Right ventricle myocardium superior (tissue), 1 donor: ENCODE measurements at places on chromosomes 6 and 20. TPM values are rescaled to one million over a fixed set of nuclear protein-coding genes. Genes with fewer than 3 reads are reported as not detected.

CLPSL2 gene
- not detected for total RNA-seq

LY6G5C gene
- 1.3 TPM for total RNA-seq

- peak; percentile 89 for DNase-seq
Observed at GRCh38 chr20:58850693-58851174, at the start of gene GNAS-AS1. Gene GNAS-AS1, minus strand, starts transcription at chr20:58850902.

DNA sequence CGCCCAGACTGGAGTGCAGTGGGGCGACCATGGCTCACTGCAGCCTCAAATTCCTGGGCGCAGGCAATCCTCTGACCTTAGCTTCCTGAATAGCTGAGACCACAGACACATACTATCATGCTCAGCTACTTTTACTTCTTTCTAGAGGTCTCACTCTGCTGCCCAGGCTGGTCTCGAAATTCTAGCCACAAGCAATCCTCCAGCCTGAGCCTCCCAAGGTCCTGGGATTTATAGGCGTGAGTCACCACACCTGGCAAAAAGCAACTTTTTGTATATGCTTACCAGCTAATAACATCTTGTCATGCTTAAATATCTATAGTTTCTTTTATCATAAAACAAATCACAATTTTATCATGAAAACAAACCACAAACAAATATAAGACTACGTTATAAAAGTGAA is 23.0 kb downstream of the RNASET2 start:
- DNase-seq = no peak

DNA sequence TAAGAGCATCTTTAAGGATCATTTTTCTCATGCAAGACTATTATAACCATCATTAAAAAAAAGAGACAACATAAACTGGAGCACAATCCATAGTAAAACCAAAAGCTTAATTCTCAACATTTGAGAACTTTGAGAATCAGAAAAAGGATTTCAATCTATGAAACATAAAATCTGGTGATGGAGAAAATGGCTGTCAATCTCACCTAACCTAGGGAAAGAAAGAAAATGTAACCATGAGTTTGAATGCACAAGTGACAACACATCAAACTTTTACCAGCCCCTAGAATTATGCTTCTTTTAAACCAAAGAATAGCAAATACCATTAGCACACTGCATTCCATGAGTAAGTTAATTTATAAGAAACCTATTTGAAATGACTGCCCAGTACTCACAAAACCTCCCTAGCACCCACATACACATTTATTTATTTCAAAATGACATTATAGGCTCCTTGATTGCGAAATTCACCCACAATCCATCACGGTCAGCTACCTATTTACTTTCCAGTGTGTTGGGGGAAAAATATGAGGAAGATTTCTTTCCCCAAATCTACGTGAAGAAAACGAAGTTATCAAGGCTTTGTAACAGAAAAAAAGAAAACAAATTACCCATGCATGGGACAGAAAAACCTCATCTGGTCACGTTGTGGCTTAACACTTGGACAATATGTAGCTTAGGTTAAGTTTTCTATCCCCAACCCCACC is 828 bp downstream of the ASCC3 start:
- DNase-seq = no peak
